ENCODE measurements at places on chromosomes 6 and 20.

- no peak for DNase-seq
These were observed 148.3 kb upstream of the IMPG1 start for GRCh38 chr6:76220805-76221204.

DNA sequence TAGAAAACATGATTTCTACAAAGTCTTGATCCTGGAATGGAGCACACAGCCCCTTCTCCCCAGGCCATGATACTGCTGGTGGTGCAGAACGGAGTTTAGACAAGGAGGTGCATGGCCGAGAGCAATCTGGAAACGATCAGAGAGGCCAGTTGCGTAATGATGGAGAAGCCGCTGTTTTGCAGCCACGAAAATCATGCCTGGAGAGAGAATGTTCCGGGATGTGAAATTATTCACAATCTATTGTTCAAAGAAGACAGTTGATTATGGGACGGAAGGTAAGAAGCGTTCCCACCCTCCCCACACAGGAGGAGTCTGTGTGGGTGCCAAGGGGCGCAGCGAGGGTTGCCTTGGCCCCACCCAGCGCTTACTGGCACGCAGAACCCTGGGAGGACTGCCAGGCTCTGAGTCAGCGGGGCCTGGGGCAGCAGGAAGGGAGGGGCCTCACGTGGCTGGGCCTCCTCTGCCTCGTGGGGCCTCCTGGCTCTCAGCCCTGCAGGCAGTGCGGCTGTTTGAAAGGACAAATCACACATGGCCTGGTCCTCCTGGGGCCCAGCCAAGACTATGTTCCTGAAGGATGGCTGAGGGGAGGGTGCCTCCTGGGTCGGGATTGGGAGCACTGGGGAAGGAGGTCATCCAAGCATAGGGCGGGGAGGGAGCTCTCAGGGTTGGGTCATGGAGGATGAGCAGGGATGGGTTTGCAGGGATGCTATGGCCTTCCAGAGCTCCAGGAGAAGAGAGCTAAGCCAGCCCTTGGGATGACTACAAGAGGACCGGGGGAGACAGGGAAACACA is 8.7 kb upstream of the AP5S1 start:
- DNase-seq, result peak; percentile 94

DNA sequence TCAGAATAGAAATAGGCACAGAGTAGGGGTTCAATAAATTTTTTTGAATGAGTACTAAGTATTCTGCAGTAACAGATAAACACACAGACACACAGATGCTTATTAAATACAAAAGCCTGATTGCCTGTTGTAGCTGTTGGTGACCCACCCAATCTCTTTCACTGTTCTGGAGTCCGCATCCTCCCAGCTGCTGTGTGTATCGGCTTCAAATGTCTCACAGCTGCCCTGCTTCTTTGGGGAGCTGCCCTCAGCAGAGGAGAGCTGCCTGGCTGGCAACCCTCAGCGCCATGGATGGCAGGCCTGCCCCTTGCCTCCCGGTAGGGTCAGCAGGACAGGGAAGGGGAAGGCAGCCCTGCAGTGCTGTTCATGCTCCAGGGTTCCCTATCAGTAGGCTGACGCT is 85.9 kb upstream of the PRND start:
- no peak for DNase-seq

DNA sequence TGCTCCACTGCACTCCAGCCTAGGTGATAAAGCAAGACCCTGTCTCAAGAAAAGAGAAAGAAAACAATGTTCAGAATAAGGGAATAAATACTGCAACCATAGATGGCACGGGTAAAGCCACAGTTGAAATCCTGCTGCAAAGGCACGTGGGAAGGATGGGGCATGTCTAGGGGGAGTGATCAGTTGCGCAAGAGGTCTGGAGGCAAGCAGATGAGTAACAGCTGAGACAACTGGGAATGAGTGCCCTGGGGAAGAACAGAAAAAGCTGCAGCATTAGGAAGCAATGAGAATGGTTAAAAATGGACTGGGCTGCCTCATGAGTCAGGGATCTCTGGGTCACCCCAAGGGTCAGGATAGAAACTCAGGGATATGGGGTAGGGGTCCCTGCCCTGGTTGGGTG is 96.3 kb downstream of the GMPR start:
- DNase-seq, result no peak

DNA sequence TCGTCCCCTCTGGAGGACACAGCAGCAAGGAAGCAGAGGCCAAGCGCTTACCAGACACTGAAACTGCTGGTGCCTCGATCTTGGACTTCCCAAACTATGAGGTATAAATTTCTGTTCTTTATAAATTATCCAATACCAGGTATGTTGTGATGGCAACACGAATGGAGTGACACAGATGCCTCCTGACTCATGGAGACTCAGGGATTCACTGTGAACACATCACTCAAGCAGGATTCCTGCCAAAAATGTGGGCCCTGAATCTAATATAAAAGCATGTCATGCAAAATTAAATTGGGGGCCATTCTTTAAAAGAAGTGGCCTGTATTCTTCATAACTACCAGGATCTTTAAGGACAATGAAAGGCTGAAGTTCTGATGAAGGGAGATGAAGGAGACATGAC is 52.5 kb upstream of the SLC22A23 start:
- no peak for DNase-seq

GRCh38 chr6:90097356-90097755 is 199.3 kb downstream of the BACH2 start:
- DNase-seq, result no peak

DNA sequence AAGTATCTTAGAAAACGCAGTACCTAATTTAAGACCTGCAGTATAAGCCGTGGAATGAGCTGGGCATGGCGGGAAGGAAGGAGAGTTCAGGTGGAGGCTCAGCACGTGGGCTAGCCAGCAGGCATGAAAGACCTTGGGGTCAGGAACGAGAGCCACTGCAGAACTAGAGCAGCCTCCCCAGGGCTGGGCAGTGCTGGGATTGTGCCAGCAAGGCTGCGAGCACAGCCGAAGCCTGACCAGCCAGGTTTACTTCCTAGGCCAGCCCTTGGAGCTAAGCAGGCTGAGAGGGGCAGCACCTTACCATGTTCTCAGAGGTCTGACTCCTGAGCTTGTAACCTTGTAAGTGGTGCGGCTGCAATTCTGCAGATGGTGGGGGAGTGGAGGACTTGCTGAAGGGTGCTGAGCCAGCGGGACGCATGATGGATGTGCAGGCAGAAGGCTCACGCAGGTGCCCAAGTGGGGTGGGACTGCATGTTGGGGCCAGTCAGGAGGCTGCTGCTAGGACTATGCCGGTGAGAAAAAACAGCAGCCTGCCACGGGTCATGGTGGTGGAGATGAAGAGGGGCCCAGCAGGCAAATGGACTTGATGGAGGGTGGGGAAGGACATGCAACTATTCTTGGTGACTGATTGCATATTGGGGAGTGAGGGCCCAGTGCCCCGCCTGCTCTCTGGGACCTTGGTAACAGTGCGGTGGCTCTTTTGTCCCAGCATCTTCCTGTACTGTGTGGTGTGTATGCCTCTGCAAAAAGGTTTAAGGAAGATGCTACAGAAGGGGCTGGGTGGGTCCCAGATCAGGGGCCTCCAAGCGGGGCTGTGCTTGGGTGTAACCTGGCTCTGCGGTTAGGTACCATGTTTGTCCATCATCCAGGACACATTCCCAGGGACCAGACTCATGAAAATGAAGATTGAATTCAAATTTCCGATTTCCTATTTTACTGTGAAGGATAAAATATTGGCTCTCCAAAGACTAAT is 37.6 kb upstream of the IRF4 start:
- no peak for DNase-seq

GRCh38 chr6:158654498-158654897 is 4.6 kb downstream of the SYTL3 start:
- no peak for DNase-seq

DNA sequence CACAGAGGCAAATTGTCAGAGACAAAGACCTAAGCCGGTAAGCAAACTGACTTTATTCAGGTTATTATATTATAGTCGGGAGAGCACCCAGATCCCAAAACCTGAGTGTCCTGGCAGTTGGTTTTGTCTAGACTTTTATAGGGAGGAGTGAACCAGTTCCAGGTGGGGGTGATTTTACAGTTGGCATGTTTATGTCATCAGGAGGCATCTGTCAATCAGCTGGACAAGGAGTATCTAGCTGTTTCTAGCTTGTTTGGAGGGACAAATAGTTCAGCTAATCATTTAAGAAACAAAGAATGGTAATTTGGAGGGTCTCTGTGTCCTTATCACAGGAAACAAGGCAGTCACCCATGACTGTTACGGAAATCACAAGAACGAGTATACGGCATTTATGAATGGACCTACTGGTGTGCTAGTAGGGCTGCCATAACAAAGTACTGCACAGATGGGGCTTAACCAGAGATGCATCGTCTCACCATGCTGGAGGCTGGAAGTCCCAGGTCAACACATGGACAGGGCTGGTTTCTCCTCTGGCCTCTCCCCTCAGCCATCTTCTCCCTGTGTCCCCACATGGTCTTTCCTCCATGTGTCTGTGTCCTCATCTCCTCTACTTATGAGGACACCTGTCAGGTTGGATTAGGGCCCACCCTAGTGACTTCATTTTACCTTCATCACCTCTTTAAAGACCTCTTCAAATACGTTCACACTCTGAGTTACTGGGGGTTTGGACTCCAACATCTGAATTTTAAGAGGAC is 122.7 kb downstream of the LY86 start:
- no peak for DNase-seq

GRCh38 chr6:30152910-30153610 is 8.0 kb downstream of the TRIM10 start:
- no peak for DNase-seq

GRCh38 chr20:43397147-43397546 is 60.5 kb upstream of the SRSF6 start:
- no peak for DNase-seq

DNA sequence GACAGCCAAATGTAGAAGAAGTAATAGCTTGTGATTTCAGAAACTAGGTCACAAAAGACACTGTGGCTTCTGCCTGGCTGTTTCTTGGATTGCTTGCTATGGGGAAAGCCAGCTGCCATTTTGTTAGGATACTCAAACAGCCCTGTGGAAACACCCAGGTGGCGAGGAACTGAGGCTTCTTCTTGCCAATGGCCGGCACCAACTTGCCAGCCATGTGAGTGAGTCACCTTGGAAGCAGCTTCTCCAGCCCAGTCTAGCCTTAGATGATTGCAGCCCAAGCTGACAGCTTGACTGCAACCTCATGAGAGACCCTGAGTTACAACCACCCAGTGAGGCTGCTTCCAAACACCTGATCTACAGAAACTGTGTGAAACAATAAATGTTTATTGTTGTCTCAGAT is 11.9 kb upstream of the KIAA1755 start:
- DNase-seq, result no peak

- DNase-seq, result no peak
These were observed 210.6 kb upstream of the SOX4 start for GRCh38 chr6:21382821-21383449.

- no peak for DNase-seq
These were observed 80.6 kb upstream of the CST7 start for GRCh38 chr20:24868396-24868927.
